BE2C (cell line): ENCODE measurements at places on chromosomes 11 and 22.

- no peak for DNase-seq
Observed at GRCh38 chr11:2825889-2826678, 59.5 kb downstream of the CDKN1C start.

GRCh38 chr11:27406498-27407354 is 43.7 kb upstream of the CCDC34 start:
- no peak for DNase-seq

- DNase-seq: peak; percentile 70
Observed at GRCh38 chr22:37544955-37545702, 15.2 kb upstream of the CDC42EP1 start.

DNA sequence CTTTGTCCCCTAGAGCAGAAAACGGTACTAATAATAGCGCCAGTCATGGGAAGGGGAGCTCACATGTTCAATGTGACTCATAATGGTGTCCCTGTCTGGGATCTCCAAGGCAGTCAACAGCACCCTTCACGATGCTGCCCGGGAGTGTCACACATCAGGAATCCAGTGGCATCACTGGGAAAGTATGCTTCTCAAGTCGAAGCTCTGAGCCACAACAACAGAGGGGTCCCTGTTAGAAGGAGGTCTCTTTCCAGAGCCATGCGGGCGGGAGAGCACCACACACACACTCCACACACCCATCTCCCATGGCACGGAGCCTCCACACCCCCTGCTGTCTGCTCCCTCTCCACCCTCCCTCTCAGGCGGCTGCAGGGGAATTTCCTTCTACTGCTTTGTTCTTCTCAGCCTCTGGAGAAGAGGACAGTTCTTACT is 119.7 kb downstream of the ETS1 start:
- DNase-seq: no peak

DNA sequence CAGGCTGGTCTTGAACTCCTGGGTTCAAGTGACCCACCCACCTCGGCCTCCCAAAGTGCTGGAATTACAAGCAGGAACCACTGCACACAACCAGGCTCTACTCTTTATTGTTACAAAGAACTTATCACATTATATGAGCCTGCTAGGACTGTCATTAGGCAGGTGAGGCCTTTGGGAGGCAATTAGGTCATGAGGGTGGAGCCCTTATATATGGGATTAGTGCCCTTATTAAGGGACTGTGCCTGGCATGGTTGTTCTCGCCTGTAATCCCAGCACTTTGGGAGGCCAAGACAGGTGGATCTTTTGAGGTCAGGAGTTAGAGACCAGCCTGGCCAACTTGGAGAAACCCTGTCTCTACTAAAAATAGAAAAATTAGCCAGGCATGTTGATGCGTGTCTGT is 10.5 kb upstream of the PSMC3 start:
- no peak for DNase-seq

- peak; percentile 98 for DNase-seq
Observed at GRCh38 chr22:21629255-21630149, at the start of gene YDJC. Gene YDJC (minus strand): TSS chr22:21630022. CDS start chr22:21630014, 8 bp downstream.

- no peak for DNase-seq
Observed at GRCh38 chr11:127640561-127641451, 640.2 kb upstream of the KIRREL3 start.

- DNase-seq: peak; percentile 39
Observed at GRCh38 chr11:74307434-74307833, 4.0 kb downstream of the P4HA3 start.

DNA sequence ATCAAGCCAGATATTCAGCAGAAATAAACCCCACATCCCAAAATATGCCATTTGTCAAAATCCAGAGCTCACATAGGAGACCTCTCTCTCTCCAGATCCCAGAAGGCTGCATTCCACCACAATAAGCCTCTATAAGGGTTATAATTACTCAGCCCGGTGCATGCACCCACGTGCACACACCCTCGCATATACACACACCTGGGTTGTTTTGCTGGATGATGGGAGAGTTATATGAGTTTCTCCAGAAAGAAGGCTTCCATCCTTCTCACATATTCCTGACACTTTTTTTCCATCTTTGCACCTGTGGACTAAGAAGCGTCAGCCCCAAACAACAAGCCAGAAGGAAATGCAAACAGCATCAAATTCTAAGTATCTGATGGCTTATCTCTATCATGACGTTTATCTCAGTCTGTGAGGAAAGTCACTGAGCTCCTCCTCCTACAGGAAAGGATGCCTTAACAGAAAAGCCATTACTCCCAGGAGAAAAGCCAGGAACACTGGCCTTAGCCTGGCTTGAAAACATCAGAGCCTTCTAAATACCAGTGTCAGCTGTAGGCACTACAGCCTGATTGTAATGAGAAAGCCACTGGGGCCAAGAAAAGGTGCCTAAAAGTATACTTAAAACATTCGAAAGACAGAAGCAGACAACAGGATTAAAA is 253.2 kb downstream of the LARGE1 start:
- DNase-seq: no peak

DNA sequence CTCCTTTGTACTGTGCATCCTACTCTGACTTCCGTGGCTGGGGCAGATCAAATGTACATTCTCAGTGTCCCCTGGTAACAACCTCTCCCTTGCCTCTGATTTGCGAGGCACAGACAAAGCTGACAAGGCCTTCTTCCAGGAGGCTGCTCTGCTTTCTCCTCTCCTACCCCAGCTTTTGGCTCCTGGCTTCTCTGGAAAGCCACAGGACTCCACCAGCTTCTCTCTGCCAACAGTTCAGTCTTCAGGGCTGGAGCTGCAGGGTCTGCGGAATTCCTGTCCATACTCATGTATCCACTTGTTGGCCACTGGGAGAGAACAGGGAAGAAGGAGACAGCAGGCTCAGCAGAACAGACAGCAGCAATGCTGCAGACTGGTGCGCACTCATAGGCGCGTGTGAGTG is 44.4 kb downstream of the P4HA3 start:
- no peak for DNase-seq

- DNase-seq: peak; percentile 67
Observed at GRCh38 chr22:25777870-25778269, 35.9 kb downstream of the MYO18B start.

- no peak for DNase-seq
Observed at GRCh38 chr22:48981371-48982061, 846.2 kb downstream of the BRD1 start.
